ENCODE measurements at places on chromosomes 2 and 18.
A peak's percentile ranks its signal among the peaks of the same experiment; 100 is the strongest.

DNA sequence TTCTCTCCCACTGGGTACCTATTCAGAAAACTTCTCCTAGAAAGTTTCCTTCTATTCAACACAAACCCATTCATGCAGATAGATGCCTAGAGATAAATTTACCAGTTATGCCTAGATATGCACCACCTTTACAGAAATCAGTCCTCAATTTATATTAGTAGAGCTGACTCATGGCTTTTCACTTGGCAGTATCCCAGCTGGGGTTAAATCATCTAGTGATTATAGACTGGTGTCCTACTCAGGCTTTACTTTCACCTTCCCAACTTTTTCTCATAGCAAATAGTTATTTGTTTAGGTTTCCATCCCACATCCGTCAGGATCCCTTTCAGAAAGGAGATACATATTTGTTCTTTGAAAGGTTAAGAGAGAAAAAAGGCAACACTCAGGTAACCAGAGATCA, 124.5 kb downstream of the AQP4 start:
- no peak for DNase-seq

- DNase-seq, result no peak
These were observed 6.8 kb downstream of the TMEM87B start for GRCh38 chr2:112061840-112062239.

GRCh38 chr2:104840156-104840555, 13.8 kb upstream of the POU3F3 start:
- DNase-seq, result no peak

GRCh38 chr2:113058998-113059960, at the start of gene IL36RN:
Gene IL36RN, plus strand, starts transcription at chr2:113059198. Its CDS starts 241 bp downstream, at chr2:113059439.
- no peak for DNase-seq

DNA sequence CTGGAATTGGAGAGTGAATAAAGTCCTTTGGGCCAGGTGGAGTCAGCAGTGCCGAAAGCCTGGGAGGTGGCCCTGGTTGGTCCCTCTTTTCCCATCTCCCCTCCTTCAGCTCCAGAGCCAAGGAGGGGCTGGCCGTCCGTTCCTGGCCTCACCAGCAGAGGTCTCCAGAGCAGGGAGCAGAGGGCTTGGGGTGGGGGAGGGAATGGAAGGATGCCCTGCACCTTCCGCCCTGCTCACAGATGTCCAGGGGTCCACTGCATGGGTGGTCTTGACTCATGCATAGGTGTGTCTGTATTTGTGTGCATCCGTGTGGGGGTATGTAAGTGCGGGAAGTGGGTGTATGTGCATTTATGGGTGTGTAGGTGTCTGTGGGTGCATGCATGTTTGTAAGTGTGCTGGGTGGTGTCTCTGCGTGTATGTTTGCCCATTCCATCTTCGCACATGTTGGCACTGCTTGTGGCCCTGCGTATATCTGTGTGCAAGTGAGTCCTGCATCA, 201.8 kb downstream of the ZFP36L2 start:
- DNase-seq, result peak; percentile 63

DNA sequence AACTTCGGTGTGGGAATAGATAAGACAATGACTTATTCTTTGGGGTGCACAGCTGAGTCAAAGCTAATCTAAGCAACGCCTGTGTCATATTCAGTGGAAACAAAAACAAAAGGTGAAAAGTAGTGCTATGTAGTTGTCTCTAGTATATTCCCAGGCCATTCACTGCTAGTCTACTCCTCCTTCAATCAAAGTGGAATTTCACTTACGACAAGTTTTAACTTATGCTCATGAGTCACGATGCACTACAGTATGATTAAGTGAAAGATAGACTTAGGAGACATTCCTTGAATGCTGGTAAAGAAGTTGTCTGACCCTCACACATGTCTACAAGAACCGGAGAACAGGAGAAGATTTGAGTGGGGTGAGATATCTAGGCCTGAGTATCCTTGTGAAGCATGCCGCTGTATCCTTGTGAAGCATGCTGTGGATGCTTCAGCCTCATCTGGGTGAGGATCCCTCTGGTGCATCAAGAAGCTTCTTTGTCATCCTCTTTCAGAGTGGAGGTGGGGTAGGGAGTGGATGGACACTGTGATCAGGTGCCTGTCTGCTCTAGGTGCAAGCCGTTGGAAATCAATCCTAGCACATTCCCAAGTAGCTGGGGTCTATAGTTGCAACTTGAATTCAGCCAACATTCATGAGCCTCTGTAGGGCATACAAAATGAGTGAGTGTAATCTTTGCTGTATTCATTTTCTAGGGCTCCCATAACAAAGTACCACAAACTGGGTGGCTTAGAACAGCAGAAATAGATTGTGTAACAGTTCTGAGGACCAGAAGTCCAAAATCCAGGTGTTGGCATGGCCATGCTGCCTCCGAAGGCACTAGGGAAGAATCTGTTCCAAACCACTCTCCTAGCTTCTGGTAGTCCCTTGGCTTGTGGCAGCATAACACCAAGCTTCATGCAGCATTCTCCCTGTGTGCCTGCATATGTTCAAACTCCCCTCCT, 173.5 kb upstream of the FN1 start:
- DNase-seq, result no peak

GRCh38 chr2:223997938-223998337, 40.7 kb downstream of the MRPL44 start:
- DNase-seq, result no peak
